ACHN (cell line): ENCODE measurements at places on chromosomes 7 and 10.

- DNase-seq: peak; percentile 55
Observed at GRCh38 chr10:84360637-84361365, 32.4 kb downstream of the CCSER2 start.

- no peak for DNase-seq
Observed at GRCh38 chr7:95139922-95140321, 184.4 kb downstream of the PON1 start.

- no peak for DNase-seq
Observed at GRCh38 chr7:54778696-54779540, 19.9 kb upstream of the SEC61G start.

DNA sequence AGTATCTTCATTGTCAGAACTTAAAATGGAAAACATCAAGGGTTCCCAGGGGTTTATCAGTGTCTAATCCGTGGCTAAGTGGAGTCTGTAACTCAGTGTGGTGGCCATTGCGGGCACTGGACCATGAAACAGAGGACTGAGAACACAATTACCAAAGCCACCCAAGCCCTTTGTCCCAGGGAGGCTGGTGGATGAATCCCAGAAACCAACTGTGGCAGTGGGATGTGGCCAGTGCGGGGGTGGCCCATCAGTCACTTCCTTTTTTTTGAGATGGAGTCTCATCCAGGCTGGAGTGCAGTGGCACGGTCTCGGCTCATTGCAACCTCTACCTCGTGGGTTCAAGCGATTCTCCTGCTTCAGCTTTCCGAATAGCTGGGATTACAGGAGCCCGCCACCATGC is 61.8 kb downstream of the TACC2 start:
- DNase-seq: no peak

GRCh38 chr7:139915268-139915863 is 86.3 kb downstream of the TBXAS1 start:
- no peak for DNase-seq
